ENCODE measurements at places on chromosomes 3 and 15.

DNA sequence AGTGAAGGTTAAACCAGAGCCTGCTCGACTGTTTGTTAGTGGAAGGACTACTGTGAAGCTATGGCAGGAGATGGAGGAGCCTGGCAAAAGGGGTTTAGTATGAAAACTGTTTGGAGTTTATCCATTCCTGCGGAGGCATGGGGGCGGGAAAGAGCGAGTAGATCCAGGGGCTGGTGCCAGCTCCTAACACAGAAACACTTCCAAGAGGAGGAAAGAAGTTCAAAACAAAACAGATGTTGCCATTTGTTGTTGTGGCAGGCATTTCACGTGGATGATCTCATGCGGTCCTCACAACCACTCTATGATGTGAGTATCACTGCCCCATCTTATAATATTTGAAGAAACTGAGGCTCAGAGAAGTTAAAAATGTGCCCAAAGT is 30.7 kb upstream of the KY start:
- no peak for DNase-seq

DNA sequence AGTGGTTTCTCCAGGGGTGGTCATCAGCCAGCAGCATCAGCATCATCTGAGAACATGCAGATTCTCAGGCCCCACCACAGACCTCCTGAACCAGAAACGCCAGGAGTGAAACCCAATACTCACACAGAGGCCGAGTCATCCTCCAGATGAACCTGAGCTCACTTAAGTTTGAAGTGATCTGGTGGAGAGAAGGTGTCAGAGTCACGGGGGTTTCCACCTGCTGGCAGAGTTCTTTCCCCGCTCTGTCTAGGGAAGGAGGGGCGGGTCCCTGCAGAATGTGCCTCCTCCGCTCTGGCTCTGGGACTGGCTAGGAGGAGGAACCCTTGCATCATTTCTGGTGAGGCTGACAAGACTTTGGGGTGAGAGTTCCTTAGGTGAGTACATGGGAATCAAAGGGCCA is 13.3 kb upstream of the KIF23 start:
- DNase-seq, result no peak

GRCh38 chr3:127213381-127213918 is 20.5 kb downstream of the PRR23E start:
- no peak for DNase-seq

DNA sequence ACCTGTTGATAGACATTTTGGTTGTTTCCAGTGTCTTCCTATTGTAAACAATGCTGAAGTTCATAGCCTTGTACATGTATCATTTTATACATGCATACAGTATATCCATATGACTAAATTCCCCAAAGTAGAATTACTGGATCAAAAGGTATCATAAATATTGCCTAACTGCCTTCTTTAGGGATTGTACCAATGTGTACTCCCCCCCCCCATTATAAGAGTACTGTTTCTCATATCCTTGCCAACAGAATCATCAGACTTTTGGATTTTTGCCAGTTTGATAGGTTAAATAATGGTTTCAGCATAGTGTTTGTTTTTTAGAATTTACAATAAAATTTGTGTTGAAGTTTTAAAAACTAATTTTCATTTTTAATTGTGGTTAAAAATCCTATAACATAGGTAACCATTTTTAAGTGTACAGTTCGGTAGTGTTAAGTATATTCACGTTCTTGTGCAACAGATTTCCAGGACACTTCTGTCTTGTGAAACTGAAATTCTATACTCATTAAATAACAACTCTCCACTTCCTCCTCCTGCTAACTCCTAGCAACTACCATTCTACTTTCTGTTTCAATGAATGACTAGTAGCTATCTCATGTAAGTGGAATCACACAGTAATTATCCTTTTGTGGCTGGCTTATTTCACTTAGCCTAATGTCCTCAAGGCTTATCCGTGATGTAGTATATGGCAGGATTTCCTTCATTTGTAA is 30.8 kb upstream of the MAP3K13 start:
- DNase-seq, result no peak

DNA sequence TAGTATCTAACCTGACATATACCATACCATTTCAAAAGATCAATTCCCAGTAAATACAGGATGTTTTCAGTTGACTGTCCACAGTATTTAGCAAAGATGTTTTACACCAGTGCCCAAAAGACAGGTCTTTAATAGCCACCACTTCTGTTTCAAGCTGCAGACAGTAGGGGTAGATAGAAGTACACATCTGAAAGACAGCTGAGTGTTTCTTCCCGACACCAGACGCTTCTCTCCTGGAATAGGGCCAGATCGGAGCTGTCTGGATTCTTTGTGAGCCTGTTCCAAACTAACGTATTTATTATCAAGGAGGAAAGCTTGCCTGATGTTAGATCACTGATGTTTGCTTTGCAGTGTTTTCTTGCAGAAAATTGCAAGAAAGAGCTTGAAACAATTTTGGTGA is 136.1 kb upstream of the RBMS3 start:
- DNase-seq, result peak; percentile 65

GRCh38 chr15:41511331-41511898 is 2.2 kb downstream of the LTK start:
- DNase-seq, result no peak

DNA sequence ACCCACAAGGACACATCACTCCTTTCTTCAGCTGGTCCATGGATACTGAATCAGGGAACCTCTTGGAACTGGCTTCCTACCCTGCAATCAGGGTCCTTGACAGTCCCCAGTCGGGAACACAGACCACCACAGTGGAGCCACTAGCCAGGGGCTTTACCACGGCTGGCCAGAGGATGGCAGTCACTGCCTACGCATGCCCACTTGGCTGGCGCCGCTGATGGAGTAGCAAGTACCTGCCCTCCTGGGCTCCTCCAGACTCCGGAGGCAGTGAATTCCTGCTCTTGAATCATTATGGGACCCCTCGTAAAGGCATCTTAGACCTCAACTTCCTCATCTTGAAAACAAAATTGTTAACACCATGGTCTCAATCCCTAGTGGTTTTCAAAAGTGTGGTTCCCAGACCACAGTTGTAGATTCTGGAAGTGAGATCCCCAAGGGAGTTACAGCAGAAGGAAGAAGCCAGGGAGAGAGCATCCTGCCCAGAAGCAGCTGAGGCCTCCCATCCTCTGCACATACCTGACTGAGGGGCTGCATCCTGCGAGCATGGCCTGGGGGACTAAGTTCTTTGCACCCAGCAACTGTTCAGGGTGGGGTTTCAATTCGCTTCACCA is 9.1 kb upstream of the SKIC8 start:
- peak; percentile 73 for DNase-seq

DNA sequence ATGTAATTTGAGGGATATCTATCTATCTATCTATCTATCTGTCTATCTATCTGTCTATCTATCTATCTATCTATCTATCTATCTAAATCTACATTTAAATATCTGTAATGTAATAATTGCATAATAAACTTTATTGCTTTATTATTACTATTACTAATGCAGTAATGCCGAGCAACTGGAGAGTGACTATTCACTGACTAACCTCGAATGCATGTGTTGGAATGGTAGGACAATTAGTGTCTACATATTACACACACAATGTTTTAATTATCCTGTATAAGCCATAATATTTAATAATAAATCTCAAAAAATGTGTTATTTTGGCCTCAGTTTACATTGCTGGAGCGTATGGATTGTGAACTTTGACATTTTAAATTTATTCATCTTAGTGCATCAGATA is 25.2 kb upstream of the CNTN3 start:
- no peak for DNase-seq

DNA sequence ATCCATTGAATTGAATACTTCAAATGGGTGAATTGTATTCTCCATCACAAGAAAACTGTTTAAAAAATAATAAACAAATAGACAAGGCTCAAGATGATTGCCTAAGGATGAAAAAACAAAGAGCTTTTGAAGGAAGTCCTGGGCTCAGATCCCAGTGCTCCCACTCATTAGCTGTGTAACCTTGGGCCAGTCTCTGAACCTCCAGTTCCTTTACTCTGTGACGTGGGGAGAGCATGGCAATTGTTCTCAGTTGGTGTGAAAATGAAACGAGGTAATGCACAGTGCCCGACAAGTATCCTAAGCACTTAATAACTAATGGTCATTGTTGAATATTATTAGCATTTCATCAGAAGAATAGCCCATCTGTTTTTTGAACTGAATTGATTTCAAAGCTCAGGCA is 40.7 kb downstream of the TNIK start:
- no peak for DNase-seq

- DNase-seq, result no peak
Observed at GRCh38 chr3:65824166-65824565, 214.6 kb downstream of the MAGI1 start.

GRCh38 chr3:47266709-47267489 is 15.7 kb downstream of the KIF9 start:
- peak; percentile 90 for DNase-seq

DNA sequence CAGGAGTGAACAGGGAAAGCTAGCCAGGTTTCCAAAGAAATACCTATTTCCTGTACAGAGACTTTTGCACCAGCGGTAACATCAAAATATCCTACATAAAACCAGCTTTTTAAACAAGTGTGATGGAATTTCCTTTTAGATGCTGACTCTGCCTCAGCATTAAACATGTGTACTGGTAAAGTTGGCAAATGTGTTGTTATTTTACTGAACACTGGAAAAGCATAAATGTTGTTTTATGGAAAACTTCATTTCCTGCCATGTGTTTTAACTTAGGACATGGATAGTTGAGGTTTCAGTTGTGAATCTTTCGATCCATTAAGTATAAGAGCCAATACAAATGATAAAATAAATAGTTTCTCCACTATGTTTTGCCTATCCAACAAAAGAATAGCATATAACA is 15.7 kb downstream of the OXNAD1 start:
- peak; percentile 87 for DNase-seq

GRCh38 chr15:88605189-88606069 is 15.7 kb upstream of the AEN start:
- DNase-seq, result peak; percentile 53

DNA sequence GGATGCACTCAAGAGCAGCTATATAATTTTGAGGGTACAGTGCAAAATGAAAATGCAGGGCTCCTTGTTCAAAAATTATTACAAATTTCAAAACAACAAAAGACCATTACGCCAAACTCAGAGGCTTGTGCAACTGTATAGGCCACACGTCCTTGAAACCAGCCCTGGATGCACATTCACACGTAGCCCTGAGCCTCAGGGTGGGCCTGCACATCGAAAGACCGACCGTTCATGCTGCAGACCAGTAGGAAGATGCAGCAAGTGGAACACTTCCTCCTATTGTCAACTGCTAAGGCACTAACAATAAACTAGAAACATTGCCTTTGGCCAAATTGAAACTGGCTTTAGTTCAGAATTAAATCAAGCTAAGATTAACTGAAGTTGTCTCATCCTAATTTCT is 174.7 kb downstream of the SHOX2 start:
- DNase-seq, result peak; percentile 6

GRCh38 chr15:32676169-32676568 is 34.7 kb downstream of the SCG5 start:
- DNase-seq, result no peak

GRCh38 chr15:85407421-85408269 is 27.2 kb downstream of the AKAP13 start:
- DNase-seq, result peak; percentile 71

GRCh38 chr3:2774481-2775249 is 335.5 kb downstream of the IL5RA start:
- no peak for DNase-seq

- no peak for DNase-seq
Observed at GRCh38 chr3:26621906-26622620, 509 bp upstream of the LRRC3B start.

GRCh38 chr3:71110385-71111222 is 472.9 kb downstream of the FOXP1 start:
- DNase-seq, result no peak

DNA sequence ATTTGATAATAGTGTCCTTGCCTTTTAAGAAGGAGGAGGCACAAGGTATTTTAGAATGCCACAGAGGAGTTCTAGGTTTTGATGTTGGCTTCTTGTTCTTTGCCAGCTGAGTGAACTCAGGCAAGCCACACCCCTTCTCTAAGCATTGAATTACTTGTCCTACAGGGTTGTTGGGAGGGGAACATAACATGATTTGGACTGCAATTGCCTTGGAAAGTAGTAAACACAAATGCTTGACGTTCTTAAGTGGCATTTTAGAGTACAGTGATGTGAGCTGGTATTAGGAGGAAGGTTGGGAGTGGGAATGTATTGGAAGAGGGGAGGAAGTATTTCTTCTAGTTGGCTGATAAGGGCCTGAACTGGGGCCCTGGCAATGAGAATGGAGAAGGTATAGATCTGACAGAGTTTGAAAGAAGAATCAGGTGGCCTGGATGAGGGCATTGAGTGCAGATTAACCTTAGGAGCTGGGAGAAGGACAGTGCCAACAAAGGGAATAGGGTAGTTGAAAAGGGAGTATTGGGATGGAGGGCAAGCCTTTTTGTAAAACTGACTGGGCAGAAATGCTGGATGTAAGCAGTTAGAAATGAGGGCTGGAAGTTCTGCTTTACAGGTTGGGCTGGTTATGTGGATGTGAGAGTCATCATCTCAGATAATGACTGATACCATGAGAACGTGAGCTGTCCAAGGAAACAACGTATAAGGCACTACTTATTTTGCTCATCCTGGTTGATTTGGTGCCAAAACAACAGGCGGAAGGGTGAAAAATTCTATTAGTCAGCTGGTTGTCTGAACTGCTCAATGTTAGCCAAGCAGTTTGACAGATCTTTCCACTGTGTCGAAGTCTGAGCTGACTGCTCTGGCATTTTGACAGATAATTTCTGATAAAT is 16.7 kb downstream of the KAT2B start:
- DNase-seq, result peak; percentile 88

DNA sequence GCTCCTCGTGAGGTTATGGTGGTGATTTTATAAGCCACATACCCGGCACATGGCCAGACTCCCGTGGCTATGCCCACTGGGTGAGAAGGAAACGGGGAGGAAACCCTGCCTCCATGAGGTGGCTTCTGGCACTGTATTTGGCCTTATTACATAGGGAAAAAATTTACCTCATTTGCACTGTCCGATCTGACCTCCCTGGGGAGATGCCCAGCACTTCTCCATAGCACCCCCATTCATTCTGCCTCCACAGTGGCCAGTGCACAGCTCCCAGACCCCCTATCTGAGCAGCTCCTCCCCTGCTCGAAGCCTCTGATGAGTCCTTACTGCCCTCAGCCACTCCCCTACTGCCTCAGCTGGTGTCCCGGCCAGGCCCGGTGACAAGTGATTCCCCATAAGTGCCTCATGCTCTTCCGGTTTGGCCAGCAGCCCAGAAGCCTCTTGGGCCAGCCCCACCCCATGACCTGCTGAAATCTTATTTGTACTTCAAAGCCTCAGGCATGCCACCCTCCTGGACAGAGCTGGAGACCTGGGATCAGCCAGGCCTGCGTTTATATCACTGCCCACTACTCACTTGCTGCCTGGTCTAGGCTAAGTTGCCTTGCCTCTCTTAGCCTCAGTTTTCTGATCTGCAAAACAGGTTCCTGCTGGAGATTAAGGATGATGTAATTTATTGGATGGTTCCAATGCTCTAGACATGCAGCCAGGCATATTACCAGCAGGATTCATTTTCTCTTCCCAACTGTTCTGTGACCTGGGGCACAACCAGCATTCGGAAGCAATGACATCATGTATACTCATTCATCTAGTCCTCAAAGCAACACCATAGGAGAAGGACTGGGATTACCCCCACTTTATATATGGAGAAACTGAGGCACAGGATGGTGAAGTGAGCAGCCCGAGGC is 30.6 kb upstream of the SLC6A6 start:
- no peak for DNase-seq

Data from dermis microvascular lymphatic vessel endothelial cell (primary cell).